ENCODE measurements at places on chromosomes 11 and 22.

DNA sequence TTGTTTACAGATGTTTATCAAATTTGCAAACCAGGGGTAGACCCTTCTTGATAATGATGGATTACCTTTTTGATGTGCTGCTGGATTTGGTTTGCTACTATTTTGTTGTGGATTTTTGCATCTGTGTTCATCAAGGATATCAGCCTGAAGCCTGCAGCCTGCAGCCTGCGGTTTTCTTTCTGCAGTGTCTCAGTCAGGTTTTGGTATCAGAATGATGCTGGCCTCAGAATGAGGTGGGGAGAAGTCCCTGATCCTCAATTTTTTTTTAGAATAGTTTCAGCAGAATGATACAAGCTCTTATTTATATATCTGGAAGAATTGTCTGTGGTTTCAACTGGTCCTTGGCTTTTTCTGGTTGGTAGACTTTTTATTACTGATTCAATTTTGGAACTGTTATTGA is 19.7 kb upstream of the RAB38 start:
- DNase-seq = peak; percentile 73

DNA sequence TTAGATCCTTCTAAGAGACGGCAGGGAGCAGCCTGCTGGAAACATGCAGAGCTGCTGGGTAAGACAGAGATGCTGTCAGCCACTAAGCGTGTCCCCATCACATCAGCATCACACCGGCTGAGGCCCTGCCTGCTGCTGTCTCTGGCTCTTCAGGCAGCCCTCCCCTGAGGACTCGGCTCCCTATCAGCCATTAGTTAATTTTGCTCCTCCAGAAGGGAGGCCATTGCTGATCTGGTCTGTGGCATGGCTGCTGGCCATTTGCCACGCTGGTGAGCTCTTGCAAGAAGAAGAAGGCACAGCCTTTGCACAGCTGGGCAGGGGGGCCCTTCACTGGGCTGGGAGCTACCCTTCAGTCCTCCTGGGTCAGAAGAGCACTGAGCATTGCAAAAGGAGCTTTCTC is 131.2 kb upstream of the PARVA start:
- no peak for DNase-seq

DNA sequence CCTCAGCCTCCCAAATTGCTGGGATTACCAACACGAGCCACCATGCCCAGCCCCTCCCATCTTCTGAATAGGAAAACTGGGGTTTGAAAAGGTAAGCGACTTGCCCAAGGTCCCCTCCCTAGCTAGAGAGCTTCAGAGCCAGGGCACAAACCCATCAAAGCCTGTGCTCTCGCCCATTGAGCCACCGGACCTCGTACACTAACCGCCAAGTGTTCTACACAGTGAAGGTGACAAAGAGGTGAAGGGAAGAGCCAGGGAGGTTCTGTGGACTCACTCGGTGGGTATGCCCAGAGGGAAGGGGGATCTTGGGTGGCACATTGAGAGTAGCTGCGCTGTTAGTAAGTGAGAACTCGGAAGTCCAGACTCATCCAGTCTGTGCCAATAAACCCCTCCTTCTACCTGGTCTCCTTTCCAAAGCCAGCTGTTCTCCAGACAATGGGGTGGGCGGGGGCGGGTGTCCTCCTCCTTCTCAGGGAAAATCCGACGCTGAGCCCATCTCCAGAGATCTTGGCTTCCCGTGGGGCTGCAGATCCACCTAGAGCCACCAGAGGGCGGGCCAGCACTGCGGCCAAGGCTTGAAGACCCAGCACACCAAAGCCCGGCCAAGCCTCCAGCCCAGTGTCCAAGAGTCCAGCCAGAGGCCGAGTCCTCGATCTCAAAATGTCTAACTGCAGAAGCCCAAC is 3.2 kb upstream of the RTN4RL2 start:
- DNase-seq = peak; percentile 82

- DNase-seq = peak; percentile 31
These were observed 2.1 kb upstream of the PTPRCAP start for GRCh38 chr11:67439321-67440228.

DNA sequence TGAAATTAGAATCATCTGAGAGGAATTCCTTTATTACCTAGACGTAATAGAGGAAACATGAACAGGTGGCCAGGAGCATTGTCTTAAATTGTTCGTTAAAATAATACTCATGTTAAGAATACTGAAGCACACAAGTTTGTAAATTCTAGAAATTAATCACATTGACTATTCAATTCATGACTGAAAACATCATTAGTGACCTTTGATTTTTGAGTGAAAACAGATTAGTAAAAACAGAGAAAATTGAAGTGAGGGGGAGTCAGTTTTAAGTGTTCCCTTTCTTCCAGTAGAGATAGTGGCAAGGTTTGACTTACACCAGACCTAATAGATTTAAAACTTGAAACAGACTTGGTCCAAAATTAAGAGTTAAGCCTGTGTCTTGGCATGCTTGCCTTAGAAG is 1.4 kb downstream of the ZFP91 start:
- DNase-seq = no peak

DNA sequence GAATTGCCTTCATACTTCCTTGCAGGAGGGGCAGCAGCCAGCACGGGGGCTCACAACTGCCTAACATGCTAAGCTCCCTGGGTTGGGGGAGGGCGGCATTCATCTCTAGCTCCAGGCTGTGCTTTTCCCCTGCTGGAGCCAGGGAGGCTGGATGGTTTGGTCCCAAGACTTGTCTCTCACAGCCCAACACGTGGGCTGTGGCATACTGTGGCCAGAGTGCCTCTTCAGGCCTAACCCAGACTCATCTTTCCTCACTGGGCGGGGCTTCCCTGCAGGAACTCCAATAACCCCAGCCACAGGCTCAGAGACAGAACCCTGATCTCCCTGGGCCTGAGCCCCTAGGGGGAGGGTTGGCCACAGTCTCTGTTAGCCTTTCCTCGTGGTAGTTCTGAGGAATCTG is 121.9 kb upstream of the PLET1 start:
- no peak for DNase-seq

DNA sequence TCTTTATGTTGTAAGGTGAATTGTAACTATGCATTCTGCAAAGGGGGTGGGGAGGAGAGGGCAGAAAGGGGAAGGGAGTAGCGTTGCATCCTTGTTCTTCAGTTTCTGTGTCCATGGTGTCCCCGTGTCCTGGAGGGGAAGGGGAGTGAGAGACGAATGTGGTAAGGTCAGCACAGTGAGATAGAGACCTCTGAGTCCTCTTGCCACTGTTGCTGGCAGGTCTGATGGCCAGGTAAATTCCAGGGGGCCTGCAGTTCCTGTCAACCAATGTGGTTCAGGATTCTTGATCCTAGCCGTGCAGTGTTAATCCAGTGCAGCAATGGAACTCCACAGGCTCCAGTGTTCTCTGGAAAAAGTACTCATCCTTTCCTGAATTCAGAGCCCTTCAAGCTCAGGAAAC is 14.6 kb upstream of the ADSL start:
- DNase-seq = no peak

DNA sequence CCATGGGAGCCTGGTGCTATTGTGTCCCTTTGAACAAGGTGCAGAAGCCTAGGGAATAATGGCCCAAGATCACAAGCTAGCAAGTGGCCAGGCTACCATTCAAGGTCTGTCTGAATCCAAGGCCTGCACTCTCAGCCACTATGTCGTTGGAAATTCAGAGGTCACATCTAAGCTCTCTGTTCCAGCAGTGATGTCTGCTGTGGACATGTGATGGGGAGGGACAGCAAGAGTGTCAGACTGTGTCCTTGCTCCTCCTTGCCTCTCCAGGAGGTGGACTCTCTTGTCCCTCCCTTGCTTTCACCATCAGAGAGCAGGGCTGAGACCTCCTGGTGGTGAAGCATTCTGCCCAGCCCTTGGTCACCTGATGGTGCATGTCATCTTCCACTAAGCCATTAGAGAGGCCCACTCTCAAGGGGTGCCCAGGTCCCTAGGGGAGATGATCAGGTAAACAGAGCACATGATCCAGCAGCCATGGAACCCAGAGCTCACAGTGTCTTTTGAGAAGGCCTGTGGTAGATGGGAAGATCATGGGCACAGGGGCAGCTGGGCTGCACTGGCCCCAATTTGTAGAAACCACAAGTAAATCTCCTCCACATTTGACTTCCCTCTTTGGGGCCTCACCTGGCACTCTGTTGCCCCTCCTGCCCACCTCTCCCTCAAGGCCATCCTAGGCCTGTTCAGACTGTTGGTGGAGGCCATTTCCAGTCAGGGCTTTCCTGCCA is 37.1 kb upstream of the SUSD2 start:
- no peak for DNase-seq

- DNase-seq = no peak
These were observed 76.1 kb downstream of the MED15 start for GRCh38 chr22:20583471-20583922.

DNA sequence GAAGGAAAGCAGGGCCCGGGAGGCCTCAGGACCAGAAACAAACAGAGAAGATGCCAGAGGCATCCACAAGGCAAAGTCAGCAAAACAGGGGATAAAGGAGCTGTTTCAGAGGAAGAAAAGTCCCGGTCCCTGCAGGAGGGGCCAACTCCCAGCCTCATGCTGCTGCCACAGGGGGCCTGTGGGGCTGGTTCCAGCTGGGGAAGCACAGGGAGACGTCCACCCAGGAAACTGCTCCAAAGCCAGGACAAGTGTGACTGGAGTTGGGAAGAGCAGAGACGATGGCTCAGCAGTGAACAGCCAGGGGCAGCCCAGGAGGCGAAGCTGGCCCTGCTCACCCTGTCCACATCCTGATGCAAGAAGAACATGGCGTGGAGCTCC is 454.4 kb downstream of the BRD1 start:
- DNase-seq = no peak

GRCh38 chr11:59754494-59754858 is 700 bp upstream of the STX3 start:
- peak; percentile 22 for DNase-seq

- DNase-seq = peak; percentile 90
These were observed 201.2 kb upstream of the E2F8 start for GRCh38 chr11:19441752-19442553.

DNA sequence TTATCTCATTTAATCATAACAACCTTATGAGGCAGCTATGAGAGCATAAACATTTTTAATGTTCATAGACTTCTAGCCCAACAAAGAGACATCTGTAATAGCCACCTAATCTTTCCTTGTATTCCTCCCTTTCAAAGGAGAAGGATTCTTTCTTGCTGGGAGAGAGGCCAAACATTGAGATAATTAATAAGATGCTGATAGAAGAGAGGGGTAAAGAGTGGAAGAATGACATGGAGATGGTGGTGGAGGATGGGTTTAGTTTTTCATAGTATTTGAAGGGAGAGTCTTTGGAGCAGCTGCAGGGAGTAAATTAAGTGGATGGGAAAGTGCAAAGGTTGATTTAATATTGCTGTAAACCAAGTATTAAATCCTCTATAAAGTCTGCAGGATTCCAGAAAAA is 57.9 kb downstream of the ARL14EP start:
- no peak for DNase-seq

DNA sequence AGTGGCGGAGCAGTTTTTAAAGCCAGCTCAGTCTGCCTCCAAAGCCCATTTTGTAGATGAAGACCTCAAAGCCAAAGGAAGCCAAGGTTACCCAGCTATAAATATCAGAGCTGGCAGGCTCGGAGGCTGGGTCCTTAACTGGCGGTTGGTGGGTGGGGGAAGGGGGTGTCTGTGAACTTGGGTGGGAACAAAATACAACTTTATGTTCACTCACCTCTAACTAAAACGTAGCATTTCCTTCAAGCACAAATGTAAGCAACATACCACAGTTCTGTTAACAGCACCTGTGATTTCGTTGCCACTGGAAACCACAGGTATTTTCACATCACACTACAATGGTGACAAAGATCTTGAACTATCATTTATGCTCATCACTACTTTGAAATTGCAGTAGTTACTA is 99.7 kb upstream of the SYT13 start:
- no peak for DNase-seq

GRCh38 chr22:27996981-27997380 is 77.9 kb upstream of the PITPNB start:
- DNase-seq = no peak

GRCh38 chr11:48090174-48090573 is 109.8 kb downstream of the PTPRJ start:
- DNase-seq = no peak

- peak; percentile 83 for DNase-seq
These were observed 127.7 kb downstream of the MAML2 start for GRCh38 chr11:96215110-96215782.

DNA sequence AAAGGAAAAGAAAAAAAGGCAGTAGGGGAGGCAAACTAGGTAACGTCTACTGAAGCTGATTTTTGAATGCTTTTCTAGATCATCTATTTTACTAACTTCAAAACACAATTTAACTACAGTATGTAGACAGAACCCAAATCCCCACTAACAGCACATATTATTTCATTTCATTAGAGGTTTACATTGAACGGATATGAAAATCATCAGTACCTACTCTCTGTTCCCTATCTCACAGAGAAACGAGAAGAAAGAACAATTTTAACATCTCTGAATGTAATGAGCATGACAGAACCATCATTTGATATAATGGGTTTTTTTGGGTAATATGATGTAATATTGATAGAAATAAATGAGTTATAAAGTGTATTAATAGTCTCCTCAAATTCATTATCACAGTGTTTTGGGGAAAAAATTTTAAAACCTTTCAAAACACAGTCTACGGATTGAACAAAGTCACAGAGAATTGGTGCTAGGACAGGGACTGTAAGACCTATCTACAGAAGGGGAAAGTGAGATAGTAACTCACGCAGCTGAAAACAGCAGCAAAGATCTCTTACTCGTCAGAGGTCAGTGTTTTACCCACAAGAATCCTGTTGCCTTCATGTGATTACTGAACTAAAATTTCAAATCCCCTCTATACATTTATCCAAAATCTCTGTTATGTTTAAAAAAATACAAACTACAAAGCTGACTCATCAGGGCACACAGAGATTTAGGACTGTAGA is 77.3 kb downstream of the ZBTB44 start:
- peak; percentile 34 for DNase-seq

GRCh38 chr11:96373826-96374225 is 15.9 kb downstream of the CCDC82 start:
- DNase-seq = no peak

- no peak for DNase-seq
These were observed 52.7 kb upstream of the GRAMD1B start for GRCh38 chr11:123377355-123377754.

- DNase-seq = no peak
These were observed 83.8 kb upstream of the LARGE1 start for GRCh38 chr22:34004058-34004457.

DNA sequence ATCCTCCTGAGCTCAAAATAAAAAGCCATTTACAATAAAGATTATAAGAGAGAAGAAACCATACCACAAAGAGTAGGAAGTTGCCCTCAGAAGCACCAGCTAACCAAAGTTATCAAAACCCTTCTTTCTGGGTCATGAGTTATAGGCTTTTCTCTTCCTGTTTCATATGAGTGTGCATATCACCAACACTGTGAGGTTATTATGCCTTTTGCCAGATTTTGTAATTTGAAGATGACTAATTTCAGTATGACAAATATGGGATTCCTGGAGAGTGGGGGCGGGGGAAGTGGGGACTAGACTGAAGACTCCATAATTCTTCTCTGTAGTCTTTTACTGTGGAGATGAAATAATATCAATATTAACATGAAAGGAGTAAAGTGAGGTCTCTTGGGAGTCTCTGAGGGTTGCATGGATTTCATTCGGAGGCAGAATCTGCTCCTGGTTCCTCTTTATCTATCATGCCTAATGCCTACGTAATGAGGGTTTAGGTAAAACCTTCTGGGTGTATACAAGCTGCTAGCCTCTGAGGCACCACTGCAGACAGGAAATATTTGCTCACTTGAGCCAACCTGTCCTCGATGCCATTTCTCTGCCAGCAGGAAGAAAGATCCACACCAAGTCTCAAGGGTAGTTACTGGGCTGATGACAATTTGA is 2.1 kb downstream of the LPXN start:
- peak; percentile 81 for DNase-seq

GRCh38 chr11:83285151-83285770 is 906 bp downstream of the CCDC90B start:
- DNase-seq = no peak

GRCh38 chr22:38267086-38267485 is 5.7 kb downstream of the TMEM184B start:
- no peak for DNase-seq

Data from GM12865 (cell line).